Left renal pelvis (tissue), 4 donors: ENCODE measurements at places on chromosomes 7 and 10.

GRCh38 chr10:13371897-13372470, 23.9 kb upstream of the SEPHS1 start:
- peak; percentile 71 for DNase-seq

- no peak for DNase-seq
Observed at GRCh38 chr10:1425879-1426278, 311.4 kb downstream of the ADARB2 start.

GRCh38 chr7:86814661-86815379, 171.1 kb downstream of the GRM3 start:
- peak; percentile 7 for DNase-seq

GRCh38 chr10:61153771-61154170, 209.8 kb upstream of the RHOBTB1 start:
- no peak for DNase-seq

DNA sequence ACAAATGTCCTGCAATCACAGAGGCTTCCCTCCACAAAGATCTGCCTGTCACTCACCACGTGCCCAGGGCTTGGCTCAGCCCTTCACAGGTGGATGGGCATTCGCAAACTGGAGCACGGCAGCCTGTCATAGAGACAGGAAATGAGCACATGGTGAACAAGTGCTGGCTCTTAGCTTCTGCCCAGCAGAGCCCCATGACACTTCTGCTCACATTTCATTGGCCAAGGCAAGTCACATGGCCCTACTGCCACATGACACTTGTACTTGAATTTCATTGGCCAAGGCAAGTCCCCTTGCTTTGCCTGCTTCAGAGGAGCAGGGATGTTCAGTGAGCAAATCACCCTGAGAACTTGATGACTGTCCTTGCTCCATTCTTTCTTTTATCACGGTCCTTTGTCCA, 110.8 kb upstream of the PPP2R2D start:
- no peak for DNase-seq

DNA sequence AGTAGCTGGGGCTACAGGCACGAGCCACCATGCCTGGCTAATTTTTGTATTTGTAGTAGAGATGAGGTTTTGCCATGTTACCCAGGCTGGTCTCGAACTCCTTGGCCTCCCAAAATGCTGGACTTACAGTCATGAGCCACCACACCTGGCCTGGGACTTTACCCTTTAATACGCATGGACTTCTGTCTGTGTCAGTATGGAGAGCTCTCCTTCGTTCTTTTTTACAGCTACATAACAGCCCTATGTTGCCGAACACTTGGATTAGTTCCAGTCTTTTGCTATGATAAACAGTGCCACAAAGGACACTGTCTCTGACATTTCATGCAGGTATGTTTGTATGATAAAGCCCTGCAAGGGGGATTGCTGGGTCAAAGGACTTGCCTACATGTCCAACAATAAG, 10.9 kb upstream of the OAT start:
- DNase-seq, result no peak

DNA sequence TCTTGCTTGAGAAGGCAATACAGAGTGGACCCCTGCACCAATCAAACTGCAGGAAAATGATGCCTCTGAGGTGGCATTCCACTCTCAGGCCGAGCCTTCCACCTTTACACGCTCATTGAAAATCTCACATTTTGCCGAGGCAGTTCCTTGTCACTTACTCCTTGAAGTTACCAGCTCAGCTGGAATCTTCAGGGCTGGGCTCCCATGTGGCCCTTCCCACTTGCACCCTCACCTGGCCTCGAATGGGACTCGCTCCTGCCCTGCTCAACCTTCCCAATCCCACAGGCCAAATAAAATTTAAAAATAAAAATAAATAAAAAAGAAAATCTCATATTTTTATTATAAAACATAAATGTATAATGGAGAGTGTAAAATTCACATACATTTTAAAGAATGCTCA, 790.7 kb upstream of the COBL start:
- DNase-seq, result no peak

GRCh38 chr10:111774486-111774885, 409.1 kb downstream of the GPAM start:
- no peak for DNase-seq

DNA sequence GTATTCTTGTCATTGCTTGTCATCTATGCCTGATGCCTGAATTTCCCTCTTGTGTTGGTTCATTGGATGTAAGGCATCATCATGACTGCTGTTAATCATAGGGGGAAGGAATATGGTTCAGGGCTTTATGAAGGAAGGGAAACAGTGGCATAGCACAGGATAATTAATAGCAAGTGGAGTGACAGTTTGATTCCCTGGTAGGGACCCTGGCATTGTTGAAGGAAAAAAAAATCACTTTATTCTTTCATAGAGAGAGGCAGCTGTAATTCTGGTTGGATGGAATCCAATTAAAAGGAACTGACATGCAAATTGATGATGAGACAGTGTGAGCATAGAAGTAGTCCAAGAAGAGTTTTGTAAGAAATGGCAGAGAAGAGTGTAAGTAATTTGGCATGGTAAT, 121.4 kb downstream of the AUTS2 start:
- DNase-seq, result no peak

DNA sequence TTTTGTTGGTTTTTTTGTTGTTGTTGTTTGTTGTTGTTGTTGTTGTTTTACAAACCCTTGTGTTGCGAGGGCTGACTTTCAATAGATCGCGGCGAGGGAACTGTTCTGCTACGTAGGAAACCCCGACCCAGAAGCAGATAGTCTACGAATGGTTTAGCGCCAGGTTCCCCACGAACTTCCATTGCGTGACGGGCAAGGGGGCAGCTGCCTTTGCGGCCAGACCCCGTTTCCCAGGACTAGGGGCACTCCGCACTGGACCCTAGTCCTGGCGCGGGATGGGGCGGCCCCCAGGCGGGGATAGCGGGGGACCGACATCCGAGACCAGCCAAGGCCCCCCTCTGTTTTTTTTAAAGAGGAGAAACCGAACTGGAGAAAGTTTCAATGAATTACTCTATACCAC, 119.6 kb downstream of the LRRTM3 start:
- no peak for DNase-seq

DNA sequence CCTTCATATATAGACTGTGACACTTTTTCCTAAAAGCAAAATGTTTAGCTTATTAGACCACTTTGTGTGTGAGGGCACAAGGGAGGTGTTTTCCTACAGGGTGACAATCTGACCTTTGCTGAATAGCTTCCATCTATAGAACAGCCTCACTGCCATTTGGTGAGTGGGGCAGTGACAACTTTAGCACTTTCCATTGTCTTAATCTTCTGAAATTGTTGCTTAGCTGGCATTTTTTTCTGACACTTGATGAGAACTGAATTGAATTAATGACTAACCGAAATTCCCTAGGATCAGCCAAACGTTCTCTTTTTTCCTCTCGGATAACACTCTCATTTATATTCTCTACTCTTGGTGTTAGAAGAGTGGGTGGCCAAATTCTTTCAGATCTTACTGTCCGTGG, 30.2 kb downstream of the KDM7A start:
- DNase-seq, result no peak

DNA sequence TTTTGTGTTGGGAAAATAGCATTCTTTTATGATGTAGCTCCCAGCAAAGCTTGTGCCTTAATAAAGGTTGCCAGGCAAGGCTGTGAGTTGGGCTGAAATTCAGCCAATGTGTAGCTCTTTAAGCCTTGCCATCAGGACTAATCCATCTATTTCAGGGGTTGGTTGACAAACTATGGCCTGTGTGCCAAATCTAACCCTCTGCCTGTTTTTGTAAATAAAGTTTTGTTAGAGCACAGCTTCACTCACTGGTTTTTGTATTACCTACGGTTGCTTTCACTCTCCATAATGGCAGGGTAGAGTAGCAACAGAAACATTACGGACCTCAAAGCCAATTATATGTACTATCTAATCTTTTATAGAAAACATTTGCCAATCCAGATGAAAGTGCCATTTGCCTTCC, 638.1 kb upstream of the POT1 start:
- DNase-seq, result no peak

GRCh38 chr7:55436457-55436856, 71.3 kb downstream of the LANCL2 start:
- no peak for DNase-seq
